ENCODE measurements at places on chromosomes 16 and 17.
A peak's percentile ranks its signal among the peaks of the same experiment; 100 is the strongest.

- no peak for DNase-seq
Observed at GRCh38 chr17:81577278-81578000, 25.3 kb upstream of the FAAP100 start.

- no peak for DNase-seq
Observed at GRCh38 chr17:4001048-4001590, 36.9 kb upstream of the ATP2A3 start.

- peak; percentile 88 for DNase-seq
Observed at GRCh38 chr16:48054881-48055601, 100.8 kb downstream of the ABCC12 start.

DNA sequence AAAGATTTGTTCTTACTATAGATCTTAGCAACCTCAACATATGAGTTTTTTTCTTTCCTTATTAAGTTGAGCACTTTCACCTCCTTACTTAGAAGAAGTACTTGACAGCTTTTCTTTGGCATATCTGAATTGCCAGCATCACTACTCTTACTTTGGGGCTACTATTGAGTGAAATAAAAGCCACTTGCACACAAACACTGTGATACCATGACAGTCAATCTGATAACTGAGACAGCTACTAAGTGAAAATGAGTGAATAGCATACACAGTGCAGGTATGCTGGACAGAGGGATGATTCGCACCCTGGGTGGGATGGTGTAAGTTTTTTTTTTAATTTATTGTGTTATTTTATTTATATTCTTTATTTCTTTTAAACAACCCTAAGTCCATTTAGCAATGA is 13.5 kb upstream of the TENT4B start:
- DNase-seq, result no peak

DNA sequence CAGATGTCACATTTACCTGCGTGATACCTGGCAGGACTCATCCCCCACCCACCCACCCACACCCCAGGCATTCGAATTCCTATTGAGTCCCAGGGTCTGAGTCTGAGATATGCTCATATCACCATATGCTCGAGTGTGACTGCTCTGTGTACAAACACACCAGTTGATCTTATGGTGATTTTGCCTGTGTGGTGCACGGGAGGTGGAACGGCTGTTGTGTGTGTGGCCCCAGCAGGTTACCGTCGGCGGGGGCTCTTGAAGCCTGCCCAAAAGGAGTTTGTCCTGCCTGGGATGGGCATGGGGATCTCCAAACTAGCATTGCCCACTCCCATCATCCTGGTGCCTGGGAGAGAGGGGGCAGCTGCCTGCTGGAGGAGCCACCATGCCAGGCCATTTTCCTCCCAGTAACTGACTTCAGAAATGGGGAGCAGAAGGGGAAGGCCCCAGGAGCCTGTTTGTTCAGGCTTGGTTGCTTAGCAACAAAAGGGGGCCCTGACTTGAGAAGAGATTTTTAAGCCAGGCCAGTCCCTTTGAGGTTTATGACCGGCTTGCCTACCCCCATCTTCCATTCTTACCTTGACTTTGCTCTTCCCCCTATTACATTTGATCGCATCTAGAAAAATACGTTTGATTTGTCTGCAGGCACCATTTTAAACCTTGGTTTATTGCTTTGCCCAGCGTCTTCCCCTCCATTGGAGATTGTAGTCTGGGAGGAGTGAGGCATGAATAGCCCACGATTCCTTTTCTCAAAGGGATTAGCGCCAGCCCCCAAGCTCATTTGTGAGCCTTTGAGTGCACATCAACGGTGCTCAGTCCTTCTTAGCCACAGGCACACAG is 217.7 kb downstream of the CCDC182 start:
- DNase-seq, result no peak

DNA sequence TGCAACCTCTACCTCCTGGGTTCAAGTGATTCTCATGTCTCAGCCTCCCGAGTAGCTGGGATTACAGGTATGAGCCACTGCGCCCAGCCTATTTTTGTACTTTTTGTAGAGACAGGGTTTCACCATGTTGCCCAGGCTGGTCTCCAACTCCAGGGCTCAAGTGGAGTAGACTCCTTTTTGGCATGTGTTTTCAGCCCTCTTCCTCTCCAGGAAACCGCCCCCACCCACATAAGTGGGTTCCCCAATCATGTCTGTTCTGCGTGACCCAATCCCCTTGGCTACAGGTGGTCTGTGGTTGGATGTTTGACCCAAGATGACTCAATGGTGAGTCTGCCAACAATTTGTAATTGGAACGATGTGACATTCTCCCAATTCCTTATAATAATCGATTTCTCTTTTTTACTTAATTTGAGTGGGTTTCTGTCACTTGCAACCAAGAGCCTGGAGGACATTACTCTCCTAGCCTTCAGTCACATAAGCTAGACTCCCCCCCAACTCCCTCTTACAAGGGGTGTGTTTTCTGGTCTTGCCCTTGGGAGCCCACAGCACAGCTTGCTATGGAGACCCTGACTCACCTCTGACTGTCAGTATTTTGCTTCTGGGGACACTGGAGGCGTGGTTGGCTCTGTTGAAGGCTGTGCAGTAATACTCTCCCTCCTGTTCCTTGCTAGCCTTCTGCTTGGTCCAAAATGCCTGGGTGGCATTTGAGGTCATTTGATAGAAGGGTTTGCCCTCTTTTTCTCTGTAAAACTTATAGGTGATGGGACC is 34.9 kb downstream of the PECAM1 start:
- DNase-seq, result no peak

DNA sequence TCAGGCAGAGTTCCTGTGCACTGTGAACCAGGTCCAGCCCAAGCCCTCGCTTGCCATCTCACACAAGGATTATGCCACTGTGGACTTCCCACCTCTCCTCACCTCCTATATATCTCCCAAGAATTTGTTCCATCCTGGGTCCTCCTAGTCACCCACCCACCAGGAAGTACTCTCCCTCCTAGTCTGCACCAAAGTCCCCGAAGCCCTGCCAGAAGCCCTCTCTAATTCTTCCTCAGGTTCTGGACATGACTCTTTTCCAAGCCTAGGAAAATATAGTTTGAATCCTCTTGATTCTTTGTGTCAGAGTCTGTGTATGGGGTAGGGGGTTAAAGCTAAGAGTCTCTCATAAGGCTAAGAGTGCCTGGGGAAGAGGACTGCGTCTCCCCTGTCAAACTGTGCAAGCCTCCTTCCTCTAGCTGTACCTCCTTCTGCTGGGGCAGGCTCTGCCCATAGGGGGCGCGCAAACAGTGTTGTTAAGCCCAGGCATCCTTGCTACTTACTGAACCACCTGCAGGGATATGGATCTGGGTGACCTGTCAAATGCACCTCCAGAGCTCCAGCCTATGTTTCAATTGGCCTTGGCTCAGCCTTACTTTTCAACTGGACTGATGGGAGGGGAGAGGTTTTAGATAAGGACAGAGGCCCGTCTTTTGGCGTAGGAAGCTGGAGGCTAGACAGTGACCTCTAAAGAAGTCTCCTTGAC is 16.6 kb upstream of the DLX4 start:
- no peak for DNase-seq

- DNase-seq, result no peak
Observed at GRCh38 chr16:16015849-16016248, 66.4 kb downstream of the ABCC1 start.

DNA sequence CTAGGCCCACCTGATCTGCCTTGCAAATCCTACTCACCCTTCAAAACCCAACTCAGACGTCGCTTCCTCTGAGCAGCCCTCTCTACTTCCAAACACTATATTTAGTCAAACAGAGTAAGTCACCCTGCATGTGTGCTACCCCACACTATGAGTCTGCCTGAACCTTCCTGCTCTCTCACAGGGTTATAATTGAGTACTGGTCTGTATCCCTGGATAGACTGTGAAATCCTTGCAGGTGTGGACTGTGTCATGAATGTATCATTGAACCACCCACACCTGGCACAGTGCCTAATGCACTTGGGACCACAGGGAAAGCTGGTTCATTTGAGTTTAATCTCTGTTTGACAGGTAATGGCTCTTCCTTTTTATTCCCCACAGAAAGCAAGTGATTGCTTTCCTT is 3.4 kb downstream of the FBXO39 start:
- no peak for DNase-seq

GRCh38 chr17:31564883-31565301 is 173.4 kb downstream of the RAB11FIP4 start:
- no peak for DNase-seq

GRCh38 chr16:73262931-73263330 is 215.0 kb upstream of the ZFHX3 start:
- no peak for DNase-seq

DNA sequence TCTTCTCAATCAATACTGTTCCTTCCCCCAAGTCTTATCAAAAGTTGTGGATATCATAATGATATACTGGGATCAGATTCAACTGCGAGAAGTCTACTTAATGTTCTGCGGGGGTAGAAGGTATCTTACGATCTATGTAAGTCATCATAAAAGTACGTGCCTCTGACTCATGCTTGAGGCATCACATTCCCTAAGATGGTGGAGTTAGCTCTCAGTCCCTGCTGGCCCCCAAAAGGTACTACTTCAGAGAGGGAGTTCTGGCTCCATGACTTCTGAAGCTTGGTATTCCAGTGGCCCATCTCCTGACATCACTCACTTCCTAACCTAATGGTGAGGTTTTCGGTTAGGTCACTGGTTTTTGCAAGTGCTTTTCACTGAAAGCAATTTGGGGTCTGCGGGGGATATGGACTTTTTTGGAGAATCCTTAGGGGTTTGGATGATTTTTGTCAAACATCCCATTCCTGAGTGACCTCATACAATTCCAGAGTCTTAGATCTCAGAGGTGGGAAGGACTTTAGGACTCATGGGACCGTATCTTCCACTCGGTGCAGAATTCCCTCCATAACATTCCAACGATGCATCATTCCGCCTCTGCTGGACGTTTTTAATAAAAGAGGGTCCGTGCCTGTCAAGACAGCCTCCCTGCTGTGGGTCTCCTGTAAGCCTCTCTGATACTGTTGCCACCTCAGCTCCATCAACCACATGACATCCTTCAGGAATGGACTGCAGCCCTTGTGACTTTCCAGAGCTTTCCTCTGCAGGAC is 74.3 kb downstream of the DYNLRB2 start:
- no peak for DNase-seq

GRCh38 chr16:8914098-8914497 is 31.9 kb downstream of the LITAFD start:
- DNase-seq, result no peak

GRCh38 chr17:7476494-7476893 is 2.9 kb downstream of the ZBTB4 start:
- no peak for DNase-seq

DNA sequence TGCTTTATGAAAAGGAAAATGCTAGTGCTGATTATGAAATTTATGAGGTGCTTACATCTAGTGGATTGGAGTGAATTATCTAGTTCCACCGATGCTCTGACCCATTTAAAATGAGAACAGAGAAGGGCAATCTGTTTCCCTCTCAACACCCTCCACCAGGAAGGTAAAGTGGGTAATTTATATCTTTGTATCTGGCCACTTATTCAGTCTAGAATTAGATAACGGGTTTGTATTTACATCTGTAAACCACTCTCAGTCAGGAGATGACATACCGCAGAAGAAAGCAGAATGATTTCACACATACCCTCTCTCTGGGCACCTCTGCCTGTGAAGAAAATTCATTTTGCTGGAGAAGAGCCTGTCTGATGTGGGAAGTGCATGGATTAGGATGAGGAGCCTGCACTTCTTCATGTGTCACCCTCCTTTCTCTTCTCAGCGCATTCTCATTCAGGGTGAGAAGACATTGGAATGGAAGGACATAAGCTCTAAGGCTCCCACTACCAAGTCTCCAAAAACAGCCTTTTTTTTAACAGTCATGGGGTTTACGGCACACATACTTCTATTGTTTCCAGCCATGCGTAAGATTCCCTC is 646.7 kb upstream of the SALL1 start:
- no peak for DNase-seq

GRCh38 chr17:60372790-60373483 is 19.0 kb downstream of the USP32 start:
- no peak for DNase-seq

- no peak for DNase-seq
Observed at GRCh38 chr17:17832032-17832363, 4.8 kb downstream of the SREBF1 start.

GRCh38 chr17:57289613-57290012 is 33.3 kb downstream of the MSI2 start:
- DNase-seq, result no peak

GRCh38 chr16:2243781-2244180 is 7.5 kb downstream of the DNASE1L2 start:
- no peak for DNase-seq

- DNase-seq, result no peak
Observed at GRCh38 chr16:72932050-72932449, 115.9 kb downstream of the ZFHX3 start.

All from hippocampal formation (tissue), 2 donors.